NCI-H446 treated with DMSO at 0.1 percent for 48 hours (cell line): ENCODE measurements at places on chromosomes 6 and 20.

DNA sequence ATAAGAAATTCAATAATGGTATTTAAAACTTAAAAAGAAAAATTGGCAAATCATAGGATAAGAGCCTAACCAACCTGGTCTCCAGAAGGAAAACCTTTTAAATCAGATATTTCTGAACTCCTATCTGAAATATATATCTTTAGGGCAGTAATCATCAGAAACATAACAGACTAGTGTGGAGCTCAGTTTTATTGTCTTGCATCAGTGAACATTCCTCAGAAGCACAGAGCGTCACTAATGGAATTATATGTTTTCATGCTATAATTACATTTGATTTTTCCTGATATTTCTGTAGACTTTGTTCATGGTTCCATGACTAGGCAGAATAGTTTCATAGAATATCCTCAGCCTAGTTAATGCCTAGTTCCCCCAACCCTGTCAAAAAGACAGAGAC, 262.2 kb downstream of the EYA4 start:
- no peak for DNase-seq

DNA sequence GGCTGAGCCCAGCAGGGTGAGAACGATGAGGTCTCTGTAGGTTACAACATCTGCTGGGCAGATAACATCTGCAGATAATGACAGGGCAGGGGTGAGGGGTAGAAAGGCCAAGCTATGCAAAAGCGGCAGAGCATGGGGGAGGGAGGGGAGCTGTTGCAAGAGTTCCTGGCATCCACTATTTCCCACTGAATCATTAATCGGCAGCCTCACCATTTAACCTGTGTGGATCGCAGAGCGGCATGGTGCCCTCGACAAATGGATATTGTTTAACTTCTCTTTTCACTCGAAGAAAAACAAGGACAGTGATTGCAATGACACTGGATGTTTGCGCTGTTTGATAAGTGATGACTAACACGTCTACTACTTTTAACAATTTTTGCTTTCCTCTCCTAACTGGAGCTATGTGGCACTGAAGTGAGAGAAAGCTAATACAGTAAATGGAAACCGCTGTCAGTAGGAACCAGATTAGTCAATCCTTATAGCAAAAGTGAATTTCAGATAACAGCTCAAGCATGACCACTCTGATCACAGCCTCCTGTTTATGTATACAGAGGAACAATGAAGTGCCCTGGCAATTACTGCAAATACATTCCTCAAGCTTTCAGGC, 381.5 kb downstream of the TFAP2A start:
- DNase-seq, result no peak

DNA sequence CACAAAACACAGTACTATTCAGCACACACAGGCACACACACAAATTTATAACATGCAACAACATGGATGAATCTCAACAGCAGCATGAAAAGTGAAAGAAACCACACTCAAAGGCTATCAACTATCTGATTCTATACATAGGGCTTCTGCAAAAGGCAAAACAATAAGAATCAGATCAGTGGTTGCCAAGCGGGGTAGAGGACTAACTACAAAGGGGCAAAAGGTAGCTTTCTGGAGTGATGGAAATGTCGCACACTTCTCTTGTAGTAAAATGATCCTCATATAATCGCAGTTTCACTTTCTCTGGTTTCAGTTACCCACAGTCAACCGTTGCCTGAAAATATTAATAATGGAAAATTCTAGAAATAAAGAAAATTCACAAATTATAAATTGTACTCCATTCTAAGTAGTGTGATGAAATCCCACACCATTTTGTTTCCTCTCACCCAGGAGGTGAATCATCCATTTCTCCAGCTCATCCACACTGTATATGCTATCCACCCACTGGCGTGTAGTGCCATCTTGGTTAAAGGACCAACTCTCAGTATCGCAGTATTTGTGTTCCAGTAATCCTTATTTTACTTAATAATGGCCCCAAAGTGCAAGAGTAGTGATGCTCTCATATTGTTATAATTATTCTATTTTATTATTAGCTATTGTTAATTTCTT, 12.8 kb upstream of the PLN start:
- no peak for DNase-seq

- no peak for DNase-seq
Observed at GRCh38 chr6:66896415-66896814, 1189.4 kb upstream of the EYS start.

- DNase-seq, result no peak
Observed at GRCh38 chr6:167972193-167972592, 25.3 kb upstream of the KIF25 start.

DNA sequence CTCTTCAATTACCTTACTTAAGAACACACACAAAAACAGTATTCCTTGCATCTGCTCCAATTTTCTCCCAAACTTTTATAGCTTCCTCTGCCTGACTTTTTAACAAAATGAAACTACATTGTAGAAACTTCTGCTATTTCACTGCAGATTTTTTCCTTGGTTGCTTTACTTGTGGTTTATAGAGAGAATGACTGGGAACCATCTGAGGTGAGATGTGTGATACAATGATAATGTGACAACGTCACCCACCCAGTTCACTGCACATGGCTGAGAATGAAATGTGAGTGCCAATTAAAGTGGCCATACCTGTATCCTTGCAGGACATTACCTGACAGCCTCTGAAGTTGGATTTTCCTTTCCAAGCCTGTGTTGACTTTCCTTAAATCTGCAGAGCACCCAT, 258.4 kb downstream of the CD83 start:
- no peak for DNase-seq

DNA sequence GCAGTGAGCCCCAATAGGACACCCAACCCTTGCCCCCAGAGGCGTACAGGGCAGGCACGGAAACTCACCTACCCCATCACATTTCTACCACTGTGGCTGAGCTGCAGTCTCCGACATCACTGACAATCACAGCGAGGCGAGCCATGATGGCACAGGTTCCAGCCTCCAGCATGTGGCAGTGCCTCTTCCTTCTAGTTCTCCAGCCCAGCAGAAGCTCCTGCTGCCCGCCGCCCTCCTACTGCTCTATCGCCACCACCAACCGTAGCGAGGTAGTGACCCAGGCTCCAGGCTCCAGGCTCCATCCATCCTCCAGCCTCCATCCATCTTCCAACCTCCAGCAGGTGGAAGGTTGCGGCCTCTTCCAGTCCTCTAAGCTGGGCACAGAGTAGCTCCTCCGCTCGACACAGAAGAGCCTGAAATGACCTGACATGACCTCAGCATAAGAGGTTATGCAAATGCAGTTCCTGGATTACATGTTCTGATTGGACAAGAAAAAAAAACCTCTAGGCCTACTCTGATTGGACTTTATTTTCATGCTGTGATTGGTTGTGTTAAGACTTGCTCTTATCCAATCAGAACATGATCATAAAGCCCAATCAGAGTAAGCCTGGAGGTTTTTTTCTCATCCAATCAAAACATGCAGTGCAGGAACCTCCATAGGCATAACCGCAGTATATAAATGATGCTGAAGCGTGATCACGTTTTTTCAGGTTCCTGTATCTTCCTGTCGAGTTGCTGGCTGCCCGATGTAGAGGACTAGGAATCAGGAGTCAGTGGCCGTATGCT, 438.9 kb upstream of the ZNF337 start:
- peak; percentile 83 for DNase-seq

DNA sequence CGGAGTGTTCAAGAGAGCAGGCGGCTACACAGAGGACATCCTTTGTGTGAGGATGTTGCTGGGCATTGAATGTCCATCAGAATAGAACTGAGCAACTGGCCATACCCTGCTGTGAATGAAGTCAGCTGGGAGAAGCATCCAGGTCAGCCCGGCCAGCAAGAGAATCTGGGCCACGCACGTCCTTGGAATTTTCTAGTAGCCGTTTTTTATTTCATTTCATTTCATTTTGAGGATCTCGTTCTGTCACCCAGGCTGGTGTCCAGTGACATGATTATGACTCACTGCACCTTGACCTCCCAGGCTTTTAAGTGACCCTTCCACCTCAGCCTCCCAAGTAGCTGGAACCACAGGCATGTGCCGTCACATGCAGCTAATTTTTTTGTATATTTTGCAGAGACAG, 97.9 kb downstream of the SSR1 start:
- DNase-seq, result no peak

DNA sequence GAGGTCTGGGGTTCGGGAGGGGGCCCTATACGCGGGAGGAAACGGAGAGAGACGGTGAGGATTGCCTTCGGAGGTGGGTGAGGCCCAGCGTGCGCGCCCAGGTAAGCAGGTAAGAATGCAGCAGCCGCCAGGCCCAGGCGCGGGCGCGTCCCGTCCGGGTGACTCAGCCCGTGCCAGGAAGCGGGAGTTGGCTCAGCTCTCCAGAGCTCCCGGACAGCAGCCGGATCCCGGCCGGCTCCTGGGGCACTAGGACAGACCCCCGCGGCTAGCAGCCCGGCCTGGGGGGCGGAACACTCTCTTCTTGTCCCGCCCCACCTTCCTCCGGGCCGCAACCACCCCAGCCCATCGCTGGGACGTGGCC, 1.5 kb upstream of the MDFI start:
- DNase-seq, result no peak

DNA sequence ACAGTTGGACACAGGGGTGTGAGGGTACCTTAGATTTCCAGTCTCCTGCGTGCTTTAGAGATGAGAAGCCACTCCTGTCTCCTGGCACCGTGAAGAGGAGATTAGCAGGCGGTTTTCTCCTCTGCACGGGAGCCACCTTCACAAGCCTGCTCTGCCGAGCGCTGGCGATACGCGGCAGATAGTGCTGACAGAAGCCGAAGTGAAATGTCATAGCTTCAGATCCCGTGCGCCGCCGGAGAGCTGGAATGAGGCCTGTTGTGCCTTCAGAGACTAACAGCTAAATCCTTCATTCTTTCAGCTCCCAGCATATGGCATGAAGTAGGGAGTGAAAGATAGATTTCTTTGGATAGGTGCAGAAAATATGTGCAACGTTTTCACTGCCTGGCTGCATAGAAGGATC, 371.0 kb downstream of the TAF4 start:
- no peak for DNase-seq

GRCh38 chr20:43375591-43375990, 82.1 kb upstream of the SRSF6 start:
- DNase-seq, result no peak

DNA sequence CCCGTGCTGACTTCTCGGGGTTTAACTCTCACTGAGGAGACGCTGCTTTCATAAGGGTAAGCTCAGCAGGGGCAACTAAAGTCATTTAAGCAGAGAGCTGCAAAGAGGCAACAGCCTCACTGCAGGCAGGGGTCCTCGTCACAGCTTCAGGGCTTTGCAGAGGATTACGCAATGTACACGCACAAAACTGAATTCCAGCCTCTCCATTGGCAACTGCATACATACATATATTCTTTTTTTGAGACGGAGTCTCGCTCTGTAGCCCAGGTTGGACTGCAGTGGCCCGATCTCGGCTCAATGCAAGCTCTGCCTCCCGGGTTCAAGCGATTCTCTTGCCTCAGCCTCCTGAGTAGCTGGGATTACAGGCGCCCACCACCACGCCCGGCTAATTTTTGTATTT, 2.4 kb downstream of the GMEB2 start:
- DNase-seq, result no peak

DNA sequence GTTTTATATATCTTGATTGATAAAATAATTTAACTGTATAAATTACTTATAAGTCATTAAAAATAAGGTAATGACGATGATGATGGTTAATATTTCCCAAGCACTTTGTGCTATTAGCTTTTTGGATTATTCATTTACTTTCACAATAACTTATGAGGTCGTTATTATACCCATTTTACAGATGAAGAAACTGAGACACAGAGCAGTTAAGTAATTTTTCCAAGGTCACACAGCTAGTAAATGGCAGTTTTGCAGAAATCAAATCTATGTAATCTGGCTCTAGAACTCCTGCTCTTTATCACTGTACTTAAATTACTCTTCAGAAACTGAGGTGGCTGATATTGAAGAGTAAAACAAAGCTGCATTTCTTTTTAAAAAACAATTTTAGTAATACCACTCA, 18.2 kb downstream of the NOL7 start:
- no peak for DNase-seq

DNA sequence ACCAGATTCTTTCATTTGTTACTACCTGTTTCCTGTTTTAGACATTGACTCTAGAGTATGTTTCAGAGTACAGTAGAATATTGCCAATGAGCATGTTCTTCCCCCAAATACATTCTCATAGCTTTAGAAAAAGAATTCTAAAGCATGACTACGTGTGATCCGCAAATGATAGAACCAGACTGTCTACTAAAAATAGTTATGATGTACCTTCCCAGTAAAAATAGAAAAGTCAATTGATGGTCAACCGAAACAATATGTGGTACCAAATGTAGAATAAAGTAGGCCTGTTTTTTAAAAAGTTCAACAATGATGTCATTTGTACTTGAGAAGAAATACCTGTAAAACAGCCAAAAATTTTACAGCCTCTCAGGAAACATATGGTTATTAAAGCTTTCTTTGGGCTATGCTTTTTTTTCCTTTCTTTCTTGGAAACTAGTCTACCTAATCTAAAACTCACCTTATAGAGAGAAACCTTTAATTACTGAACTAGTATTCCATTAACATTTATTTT, 130.1 kb upstream of the MTHFD1L start:
- no peak for DNase-seq
